NCI-H446 treated with DMSO at 0.1 percent for 48 hours (cell line): ENCODE measurements at places on chromosomes 3 and 15.

DNA sequence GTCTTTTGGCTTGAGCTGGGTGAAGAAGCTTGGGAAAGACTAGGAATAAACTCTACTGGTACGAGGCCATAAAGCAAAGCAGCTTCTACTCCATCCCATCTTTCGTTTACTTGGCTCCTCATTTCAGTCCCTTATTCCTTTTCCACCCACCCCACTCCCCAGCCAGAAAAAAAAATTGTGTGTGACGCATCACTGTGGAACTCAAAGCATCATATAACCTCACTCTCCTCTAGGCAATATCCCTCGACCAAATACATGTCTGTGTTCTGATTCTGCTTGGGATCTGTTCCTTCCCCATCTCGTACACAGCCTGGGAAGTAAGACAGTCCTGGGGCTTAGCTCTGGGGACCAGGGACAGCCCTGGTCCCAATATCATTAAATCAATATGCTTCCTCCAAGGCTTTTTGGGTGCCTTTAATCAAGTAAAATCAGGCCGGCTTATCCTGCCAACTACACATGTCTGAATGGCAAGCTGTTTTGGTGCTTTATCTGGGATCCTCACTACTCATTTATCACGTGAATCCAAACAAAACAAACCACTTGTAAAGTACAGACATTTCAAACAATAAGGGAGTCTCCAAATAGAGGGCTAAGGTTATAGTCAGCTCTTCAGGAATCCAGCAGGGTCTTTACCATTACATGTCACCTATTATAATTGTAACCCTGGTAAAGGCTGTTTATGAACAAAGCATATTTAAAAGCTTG, 74.9 kb upstream of the ZBED2 start:
- DNase-seq, result no peak

DNA sequence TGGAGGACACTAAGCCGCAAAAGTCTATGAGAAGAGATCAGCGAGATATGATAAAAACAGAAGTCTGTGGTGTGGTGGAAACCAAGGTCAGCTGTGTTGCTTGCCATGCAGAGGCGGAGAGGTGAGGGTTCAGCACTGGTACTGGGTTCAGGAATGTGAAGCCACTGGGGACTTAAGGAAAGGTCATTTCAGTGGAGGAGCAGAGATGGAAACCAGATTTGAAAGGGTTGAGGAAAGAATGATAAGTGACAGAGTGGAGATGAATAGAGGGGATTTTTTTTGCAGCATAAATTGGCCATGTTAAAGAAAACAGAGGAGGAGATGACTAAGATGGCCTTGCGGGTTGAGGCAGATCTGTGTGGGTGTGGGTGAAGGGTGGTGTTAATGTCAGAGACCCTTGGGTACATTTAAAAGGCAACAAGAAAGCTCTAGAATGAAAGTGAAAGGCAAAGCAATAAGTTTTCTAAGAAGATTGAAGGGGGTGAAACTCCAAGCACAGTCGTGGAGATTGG, 265.5 kb downstream of the ADAMTSL3 start:
- DNase-seq, result no peak

- no peak for DNase-seq
Observed at GRCh38 chr15:98582900-98583554, 65.3 kb upstream of the IGF1R start.

DNA sequence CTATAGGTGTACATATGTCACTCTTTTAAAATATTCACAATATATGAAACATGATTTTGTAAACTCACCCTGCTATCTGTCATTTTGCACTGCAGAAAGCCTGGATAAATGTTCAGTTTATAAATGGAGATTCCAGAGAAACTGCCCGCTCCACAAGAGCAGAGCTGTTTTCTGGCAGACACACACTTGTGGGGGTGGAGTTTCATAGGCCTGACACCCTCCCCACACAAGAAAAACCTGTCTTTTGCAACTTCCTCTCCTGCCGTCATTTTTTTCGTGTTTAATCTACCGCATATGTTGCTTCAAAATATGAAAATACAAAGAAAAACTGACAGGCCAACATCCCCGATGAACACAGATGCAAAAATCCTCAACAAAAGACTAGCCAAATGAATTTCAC, 479.0 kb downstream of the GABRG3 start:
- no peak for DNase-seq

DNA sequence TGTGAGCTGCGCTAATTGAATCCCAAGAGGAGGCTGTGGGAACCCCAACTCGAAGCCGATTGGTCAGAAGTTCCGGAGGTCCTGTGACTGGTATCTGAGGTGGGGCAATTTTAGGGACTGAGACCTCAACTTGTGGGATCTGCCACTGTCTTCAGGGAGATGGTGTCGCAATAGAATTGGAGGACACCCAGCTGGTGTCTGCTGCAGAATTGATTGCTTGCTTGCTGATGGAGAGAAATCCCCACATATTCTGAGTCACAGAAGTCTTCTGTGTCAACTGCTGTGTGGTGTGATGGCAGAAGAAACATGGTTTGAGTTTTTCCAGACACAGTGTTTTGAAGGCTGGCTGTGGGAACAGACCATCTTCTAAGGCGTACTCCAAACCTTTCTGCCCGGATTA, 99.7 kb upstream of the PLXNA1 start:
- no peak for DNase-seq

DNA sequence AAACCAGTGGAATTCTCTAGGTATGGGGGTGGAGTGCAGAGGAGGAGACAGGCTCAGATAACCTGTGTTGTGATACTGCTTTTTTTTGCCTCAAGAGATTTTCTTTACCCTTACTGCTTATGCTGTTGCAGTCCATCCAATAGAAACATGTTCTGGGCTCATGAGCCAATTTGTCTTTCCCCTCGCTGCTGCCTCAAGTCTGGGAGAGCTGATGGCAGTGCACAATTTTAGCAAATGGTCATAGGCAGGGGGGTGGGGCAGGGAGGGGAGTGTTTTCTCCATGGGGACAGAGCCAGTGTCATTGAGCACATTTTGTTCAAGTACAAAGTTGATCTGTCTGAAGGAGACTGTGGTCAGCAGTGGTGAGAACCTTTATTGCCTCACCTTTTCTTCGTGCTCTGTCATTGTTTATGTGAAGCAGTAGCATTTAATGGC, 134.9 kb downstream of the MBNL1 start:
- DNase-seq, result no peak

DNA sequence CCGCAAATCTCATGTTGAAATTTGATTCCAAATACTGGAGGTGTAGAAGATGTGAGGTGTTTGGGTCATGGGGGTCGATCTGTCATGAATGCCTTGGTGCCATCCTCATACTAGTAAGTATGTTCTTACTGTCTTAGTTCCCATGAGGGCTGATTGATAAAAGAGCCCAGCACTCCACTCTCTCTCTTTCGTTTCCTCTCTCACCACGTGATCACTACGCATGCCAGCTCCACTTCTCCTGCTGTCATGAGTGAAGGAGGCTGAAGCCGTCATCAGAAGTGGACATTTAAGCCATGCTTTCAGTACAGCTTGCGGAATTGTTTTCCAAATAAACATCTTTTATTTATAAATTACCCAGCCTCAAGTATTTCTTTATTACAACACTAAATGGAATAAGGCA, 6.1 kb downstream of the OR5H15 start:
- no peak for DNase-seq

DNA sequence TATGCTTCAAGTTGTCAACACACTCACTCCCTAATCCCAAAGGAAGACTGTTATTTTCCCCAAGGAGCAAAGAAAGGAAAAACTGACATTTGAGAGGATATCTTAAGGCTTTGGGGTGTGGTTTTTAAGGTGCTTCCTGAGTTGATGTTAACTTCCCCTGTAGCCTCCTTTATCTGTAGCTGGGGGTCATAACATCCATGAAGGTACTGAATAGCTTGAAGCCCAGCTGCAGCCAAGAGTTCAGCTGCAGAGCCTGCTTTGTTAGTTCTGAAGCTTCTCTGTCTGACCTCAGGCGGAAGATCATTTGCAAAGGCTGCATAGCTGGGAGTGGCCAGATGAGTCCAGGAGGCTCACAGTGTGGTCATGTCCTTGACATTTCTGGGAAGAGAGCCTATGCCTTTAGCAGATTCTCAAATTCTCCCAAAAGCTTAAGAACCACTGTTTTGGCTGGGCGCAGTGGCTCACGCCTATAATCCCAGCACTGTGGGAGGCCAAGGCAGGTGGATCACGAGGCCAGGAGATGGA, 165.4 kb downstream of the SV2B start:
- DNase-seq, result no peak

DNA sequence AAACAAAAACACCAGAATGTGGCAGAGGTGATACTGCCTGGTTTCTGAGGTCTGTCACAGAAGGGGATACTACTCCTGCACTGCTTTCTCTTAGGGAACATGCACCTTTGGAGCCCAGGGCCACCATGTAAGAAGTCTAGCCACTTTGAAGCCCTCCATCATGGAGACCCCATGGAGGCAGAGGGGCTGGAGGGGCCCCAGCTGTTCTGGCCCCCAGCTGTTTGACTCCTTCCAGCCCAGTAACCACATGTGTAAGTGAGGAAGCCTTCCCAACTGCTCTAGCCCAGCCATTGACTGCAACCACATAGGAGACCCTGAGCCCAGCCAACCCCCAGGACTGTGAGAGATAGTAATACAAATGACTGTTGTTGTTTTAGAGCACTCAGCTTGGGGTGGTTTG, 9.0 kb upstream of the IGDCC4 start:
- no peak for DNase-seq

GRCh38 chr3:63876260-63876659, 12.6 kb downstream of the ATXN7 start:
- no peak for DNase-seq

GRCh38 chr3:6697722-6698121, 163.2 kb upstream of the GRM7 start:
- DNase-seq, result no peak

GRCh38 chr3:98613616-98614015, 20.2 kb upstream of the CPOX start:
- DNase-seq, result no peak

DNA sequence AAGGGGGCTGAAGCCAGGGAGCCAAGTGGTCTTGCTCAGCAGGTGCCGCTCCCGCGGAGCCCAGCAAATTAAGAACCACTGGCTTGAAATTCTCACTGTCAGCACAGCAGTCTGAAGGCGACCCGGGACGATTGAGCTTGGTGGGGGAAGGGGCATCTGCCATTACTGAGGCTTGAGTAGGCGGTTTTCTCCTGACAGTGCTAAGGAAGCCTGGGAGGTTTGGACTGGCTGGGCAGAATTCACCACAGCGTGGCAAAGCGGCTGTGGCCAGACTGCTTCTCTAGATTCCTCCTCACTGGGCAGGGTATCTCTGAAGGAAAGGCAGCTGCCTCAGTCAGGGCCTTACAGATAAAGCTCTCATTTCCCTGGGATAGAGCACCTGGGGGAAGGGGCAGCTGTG, 57.0 kb upstream of the GPR149 start:
- DNase-seq, result no peak

GRCh38 chr3:78249294-78249693, 1209.4 kb downstream of the ROBO2 start:
- no peak for DNase-seq

DNA sequence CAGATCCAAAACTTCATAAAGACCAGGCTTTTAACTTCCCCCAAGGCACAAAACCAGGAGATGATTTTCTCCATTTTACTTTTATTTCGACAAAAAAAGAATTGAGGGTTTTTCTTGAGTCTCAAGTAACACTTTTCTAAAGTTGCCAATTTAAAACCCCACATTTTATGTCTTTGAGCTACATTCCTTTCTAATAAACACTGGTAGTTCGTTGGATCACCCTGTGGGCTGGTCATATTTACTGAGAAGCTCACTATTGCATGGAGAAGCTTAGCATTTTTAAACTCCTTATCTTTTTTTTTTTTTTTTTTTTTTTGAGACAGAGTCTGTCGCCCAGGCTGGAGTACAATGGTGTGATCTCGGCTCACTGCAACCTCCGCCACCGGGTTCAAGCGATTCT, 255.1 kb upstream of the TPM1 start:
- DNase-seq, result no peak

GRCh38 chr3:149619136-149619535, 38.7 kb downstream of the WWTR1 start:
- DNase-seq, result no peak

GRCh38 chr3:36756269-36756668, 8.1 kb downstream of the DCLK3 start:
- no peak for DNase-seq

GRCh38 chr3:147418808-147419701, 9.9 kb downstream of the ZIC1 start:
- no peak for DNase-seq

- DNase-seq, result no peak
Observed at GRCh38 chr3:177447938-177448337, 250.7 kb upstream of the TBL1XR1 start.

DNA sequence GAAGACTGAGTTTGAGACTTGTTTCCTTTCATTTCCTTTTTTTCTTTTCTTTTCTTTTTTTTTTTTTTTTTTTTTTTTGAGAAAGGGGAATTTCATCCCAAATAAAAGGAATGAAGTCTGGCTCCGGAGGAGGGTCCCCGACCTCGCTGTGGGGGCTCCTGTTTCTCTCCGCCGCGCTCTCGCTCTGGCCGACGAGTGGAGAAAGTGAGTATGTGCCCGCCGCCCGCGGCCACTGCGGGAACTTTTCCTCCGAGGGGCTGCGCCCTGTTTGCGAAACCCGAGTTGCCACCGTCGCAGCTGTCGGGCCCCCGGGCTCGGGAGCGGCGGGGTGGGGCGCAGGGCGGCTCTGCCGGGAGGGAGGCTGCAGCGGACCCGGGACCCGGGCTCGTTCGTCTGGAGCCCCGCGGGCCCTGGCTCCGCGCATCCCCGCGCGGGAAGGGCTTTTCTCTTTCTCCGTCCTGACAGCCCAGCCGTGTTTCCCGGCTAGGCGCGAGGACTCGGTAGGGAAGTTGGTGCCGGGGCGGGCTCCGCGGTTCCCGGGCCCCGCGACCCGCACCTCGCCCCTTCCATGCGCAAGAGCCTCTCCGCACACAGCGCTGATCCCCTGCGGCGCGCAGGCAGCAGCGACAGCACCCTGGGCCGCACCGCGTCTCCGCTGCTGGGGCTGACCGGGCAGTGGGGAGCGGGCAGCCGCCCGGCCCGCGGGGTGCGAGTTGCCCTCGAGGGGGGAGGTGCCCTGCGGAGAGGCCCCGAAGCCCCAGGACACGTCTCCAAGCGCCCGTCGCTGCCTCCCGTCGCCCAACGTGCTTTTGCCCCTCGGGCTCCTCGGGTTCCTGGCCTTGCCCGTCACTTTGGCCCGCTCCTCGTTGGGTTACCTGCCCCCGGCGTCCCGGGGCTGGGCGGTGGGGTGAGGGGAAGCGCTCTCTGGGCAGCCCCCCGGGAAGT, 1.4 kb downstream of the IGF1R start:
- no peak for DNase-seq
